Foreskin keratinocyte (primary cell): ENCODE measurements at places on chromosomes 12 and 14. TPM values are rescaled to one million over a fixed set of nuclear protein-coding genes. Genes with fewer than 3 reads are reported as not detected.

Gene PTPRQ
- total RNA-seq: not detected in 2 replicates

Gene GPR84
- total RNA-seq: 0.07 and 0.10 TPM in 2 replicates

Gene NCAPD2
- 64.5 and 86.2 TPM in 2 replicates for total RNA-seq

Gene CLEC4E
- total RNA-seq: not detected in 2 replicates

Gene KRT77
- total RNA-seq: 0.03 TPM in 1 of 2 replicates, not detected in the other

Gene RDH16
- 0.07 TPM in 2 replicates for total RNA-seq

GRCh38 chr12:113373969-113374368 lies 15.6 kb downstream of the PLBD2 start:
- DNase-seq: no peak

GRCh38 chr12:102759466-102759865 lies 157.6 kb downstream of the PAH start:
- DNase-seq: no peak

GRCh38 chr12:92863251-92863650 lies 65.8 kb downstream of the EEA1 start:
- DNase-seq: no peak

DNA sequence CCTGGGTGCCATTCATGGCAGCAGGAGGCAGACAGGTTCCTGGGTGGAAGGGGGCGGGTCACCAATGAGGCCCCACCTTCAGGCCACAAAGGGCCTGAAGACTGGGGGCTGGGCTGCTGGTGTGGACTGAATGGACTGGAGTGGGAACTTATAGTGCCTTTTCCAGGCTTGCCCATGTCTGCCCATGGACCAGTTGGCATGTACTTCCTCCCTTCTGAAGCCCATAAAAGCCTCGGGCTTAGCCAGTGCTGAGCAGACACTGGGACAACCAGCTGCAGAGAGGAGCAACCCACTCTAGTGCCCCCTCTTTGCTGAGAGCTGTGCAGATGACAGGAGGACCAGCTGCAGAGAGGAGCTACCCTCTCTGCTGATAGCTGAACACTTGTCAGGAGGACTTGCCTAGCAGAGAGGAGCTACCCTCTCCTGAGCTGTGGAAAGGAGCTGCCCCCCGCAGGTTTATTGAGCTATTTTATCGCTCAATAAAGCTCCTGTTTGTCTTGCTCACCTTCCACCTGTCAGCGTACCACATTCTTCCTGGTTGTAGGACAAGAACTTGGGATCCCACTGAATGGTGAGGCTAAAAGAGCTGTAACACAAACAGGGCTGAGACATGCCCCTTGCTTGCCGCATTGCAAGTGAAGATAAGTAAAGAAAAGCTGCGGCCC lies 34.0 kb downstream of the APAF1 start:
- DNase-seq: no peak

GRCh38 chr14:69713993-69714679 lies 52.8 kb upstream of the SRSF5 start:
- DNase-seq: no peak

DNA sequence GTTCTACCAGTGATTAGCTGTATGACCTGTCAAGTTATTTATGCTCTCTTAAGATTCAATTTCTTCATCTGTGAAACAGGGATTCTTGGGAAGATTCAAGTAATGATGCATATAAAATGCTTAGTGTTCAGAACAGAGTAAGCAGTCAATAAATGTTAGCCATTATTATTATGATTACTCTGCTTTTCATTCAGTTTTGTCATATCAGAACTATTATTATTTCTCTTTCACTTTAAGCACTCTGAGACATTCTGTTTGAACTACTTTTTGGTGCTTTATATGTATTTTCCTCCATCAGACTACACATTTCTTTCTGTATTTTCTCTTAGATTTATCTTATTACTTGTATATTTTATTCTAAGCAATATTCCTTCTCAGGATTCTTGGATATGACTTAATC lies 81.2 kb downstream of the CFAP54 start:
- no peak for DNase-seq

DNA sequence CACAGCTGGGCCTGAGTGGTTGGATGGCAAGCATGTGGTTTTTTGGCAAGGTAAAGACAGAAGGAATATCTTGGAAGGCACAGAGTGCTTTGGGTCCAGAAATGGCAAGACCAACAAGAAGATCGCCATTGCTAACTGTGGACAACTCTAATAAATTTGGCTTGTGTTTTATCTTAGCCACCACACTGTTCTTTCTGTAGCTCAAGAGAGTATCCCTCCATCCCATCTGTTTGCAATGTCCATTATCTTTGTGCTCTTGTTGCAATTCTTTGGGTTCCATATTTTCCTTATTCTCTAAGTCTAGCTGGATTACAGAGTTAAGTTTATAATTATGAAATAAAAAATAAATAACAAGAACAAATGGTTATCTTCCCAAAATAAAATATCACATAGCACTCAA lies 6.7 kb upstream of the DAAM1 start:
- no peak for DNase-seq
